ENCODE measurements at places on chromosomes 3 and 15.

- no peak for DNase-seq
These were observed 21.4 kb downstream of the TAMM41 start for GRCh38 chr3:11825301-11825700.

GRCh38 chr3:57948080-57948671 lies 60.0 kb upstream of the FLNB start:
- peak; percentile 55 for DNase-seq

DNA sequence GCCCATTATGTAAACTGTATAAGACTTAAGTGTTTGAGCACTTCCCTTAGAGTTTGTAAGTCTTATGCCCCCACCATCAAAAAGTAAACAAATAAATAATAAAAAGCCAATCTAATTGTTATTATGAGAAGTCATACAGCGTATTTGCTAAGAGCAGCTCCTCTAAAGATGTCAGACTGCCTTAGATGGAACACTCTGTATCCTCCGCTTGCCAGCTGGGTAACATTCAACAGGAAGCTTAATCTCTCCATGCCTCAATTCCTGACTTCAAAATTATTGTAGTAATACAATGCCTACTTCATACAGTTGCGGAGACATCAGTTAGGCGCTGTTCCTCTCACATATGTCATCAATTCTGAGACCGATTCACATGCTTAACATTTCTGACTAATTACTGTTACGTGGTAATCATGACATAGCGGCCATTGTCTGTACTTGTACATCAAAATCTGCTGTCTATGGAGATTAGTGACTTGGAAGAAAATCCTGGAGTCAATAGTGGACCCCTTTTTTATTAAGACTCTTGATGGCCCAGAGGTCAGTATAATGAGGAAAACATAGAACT lies 417.7 kb downstream of the LPP start:
- DNase-seq: no peak

GRCh38 chr3:188916934-188917401 lies 254.8 kb upstream of the TPRG1 start:
- no peak for DNase-seq

- DNase-seq: no peak
These were observed 26.4 kb downstream of the STOML1 start for GRCh38 chr15:73965758-73966113.

DNA sequence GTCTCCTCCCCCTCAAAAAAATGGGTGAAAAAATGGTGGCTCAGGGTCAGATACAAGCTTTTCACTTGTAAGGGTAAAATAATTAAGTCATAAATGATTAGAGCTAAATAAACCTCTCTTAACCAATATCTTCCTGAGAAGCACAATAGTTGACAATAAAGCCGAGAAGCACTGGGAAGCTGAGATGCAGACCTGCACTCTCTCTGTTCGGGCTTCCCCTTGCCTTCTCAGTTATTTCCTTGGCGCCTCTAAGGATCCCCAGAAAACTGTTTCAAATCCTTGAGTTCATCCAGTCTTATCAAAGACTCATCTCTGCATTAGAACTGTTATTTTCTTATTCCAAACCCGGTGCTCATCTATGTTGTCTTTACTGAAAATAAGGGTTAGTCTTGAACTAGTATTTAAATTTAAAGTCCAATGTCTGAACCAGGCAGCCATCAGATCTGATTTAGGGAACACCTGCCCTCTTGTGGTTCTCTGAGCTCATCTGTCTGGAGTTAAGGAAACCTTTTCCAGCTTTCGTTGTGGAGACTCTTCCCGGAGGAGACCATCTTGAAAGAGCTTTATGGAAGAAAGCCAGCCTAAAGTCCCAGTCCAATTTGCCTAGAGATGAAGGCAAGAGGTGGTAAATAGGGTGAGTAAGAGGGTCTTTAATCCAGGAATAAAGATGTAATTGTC lies 256.4 kb upstream of the MCTP2 start:
- DNase-seq: peak; percentile 67

DNA sequence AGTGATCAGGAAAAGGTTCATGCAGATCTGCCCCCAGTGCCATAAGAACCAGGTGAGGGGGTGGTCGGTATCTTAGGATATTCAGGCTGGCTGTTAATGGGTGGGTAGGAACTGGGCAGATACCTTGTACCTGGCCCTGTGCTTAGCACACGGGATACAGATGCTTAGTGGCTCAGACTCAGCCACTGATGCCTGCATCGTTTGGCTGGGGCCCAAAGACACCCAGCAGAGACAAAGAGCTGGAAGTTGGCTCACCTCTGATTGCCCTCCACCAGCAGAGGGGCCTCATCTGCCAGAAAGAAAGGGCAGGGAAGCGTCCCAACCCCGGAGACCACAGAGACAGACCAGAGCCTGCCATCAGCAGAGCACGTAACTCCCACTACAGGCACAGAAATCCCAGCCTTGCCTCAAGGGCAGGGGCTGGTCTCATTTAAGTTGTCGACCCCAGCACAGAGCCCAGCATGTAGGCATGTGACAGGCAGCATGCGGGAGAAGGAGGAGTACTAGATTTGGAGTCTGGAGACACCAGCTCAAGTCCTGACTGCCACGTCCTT lies 64.1 kb upstream of the SLC6A1 start:
- DNase-seq: no peak

DNA sequence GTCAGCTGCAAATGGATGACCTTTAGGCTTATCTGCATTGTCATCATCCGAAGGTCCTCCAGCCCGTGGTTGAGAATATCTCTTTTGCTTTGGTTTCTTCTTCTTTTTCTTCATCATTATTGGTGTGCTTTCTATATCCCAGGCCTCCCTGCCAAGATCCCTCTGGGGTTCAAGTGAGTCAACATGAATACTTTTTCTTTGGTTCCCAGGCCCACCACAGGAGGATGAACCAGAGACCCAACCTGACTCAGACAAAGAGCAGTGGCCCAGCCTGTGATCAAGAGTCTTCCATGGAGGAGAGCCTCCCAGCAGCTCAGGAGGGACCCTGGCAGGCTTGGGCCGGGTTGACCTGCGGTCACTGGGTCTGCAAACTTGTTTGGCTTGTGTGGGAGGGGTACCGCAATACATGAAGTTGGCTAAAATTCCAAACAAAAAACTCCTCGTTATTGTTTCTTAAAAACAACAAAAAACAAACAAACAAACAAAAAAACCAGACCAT lies 104.2 kb downstream of the MAP4 start:
- no peak for DNase-seq

GRCh38 chr15:60865507-60865906 lies 363.6 kb downstream of the RORA start:
- DNase-seq: no peak

DNA sequence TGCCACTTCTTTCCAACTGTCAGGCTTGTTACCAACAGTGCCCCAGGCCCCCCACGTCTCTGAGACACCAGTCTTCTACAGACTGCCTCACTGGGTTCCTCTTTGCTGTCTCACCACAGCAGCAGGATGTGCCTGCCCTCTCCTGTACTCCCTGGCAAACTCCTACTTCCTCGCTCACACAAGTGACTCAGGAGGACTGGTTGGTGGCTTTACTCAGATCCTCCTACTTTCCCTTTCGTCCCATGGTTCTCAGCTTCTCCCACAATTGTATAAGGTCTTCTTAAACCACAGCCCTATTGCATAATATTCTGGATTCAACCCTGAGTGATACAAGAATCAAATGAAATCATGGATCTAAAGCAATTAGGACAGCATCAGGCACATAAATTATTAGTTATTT lies 246.6 kb upstream of the PROK2 start:
- no peak for DNase-seq

DNA sequence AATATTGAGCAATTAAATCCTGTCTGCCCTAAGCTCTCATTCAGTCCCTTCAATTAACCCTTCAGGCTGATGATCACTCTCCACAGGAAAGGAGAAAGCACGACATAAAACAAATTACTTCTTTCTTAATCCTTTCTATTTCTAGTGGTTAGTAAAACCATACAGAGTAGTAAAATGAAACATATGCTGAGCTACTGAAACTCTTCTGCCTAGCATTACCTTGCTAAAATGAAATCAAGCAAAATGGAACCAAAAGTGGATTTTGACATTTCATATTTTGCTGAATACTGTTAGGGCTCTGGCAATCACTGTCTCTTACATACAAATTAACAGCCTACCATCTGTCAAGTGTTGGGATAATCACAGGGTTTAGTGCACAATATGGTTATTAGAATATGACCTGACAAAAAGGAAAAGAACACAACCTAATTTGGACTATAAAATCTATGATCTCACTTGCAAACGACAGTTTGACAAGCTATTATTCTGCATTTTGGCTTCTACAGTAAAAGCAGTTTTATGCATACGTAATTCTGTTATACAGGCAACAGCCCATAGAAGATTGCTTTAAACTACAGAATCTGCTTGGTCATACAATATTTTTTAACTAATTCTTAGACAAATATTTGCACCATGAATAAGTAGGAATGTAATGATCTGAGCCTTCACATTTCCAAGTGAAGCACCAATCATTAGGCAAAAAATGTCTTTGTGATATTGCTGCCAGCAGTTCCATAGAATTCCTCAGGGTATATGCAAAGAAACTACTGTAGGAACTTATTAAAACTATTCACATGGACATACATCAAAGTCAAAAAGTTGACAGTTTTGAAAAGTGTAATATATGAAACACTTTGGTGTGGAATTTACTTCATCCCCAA lies 105.0 kb downstream of the FHIT start:
- peak; percentile 65 for DNase-seq

DNA sequence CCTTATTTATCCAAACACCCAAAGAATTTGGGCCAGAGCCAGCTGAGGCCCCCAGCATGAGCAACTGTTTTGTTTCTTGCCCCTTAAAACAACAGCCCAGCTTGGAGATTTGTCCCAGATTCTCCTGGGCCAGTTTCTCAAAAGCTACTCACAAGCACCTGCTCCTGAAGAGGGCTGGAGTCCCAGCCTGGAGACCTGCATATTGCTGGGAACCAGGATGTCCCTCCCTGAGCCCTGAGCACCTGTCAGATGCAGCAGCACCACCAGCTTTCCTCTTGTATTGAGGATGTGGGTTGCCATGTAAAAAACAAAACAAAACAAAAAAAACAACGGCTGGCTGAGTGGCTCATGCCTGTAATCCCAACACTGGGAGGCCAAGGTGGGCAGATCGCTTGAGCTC lies 7.0 kb upstream of the RFT1 start:
- DNase-seq: no peak

GRCh38 chr3:126582311-126582710 lies 23.6 kb upstream of the C3orf22 start:
- peak; percentile 82 for DNase-seq

GRCh38 chr3:88137836-88138235 lies 11.9 kb upstream of the C3orf38 start:
- DNase-seq: no peak

DNA sequence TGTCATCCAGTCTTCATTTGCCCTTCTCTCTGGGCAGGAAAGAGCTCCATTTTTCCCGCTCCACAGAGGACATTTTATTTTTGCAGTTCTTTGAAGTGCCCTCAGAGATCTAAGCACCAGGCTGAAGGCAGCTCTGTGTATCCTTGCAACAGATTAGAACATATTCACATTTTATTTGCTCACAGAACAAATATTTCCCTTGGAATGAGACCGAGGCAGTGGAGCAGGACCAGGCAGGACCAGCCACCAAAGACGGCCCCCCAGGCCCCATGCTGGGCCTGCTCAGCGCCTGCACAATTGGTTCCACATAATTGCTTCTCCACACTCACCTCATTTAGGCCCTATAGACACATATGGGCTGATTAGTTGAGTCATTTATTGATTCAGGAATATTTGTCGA lies 15.7 kb upstream of the ETV5 start:
- DNase-seq: no peak

- no peak for DNase-seq
These were observed 467.3 kb downstream of the SHQ1 start for GRCh38 chr3:72380711-72381493.

DNA sequence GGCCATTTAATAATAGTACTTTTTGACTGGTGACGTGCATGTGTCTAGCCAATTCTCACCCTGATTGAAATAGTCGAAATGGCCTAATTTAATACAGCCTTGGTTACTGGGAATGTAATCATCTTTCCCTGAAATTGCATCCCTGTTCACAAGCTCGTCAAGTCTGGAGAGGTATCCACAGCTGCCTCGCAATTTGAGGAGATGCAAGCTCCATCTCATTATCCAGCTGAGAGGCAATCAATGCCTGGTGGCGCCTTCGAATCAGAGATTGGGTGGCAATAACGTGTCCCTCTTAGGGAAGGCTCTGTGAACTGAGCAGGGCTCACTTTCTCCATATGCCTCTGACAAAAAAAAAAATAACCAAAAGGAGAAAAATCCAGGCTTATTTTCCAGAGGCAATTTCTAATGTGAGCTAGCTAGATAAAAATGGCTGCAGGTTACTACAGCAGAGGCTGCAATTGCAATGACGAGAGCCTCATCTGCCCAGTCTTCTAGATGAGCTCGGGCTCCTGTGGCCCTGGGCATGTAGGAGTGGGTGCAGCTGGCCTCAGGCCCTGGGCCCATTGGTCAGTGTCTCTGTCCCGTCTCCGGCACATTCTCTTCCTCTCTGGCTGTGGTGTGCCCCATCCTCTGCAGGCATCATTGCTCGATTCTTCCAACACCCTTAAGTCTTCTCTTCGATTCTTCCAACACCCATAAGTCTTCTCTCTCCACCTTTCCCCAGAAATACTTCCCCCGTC lies 487.5 kb downstream of the GABRG3 start:
- no peak for DNase-seq

GRCh38 chr15:35557544-35557943 lies 11.6 kb upstream of the DPH6 start:
- DNase-seq: no peak

DNA sequence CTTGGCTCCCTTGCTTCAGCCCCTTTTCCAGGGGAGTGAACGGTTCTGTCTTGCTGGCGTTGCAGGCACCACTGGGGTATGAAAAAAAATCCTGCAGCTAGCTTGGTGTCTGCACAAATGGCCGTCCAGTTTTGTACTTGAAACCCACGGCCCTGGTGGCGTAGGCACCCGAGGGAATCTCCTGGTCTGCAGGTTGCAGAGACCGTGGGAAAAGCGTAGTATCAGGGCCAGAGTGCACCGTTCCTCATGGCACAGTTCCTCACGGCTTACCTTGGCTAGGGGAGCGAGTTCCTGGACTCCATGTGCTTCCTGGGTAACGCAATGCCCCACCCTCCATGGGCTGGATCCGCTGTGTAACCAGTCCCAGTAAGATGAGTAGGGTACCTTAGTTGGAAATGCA lies 214.9 kb downstream of the UBE2E2 start:
- no peak for DNase-seq

GRCh38 chr15:93831641-93832040 lies 399.7 kb upstream of the MCTP2 start:
- no peak for DNase-seq

GRCh38 chr3:72418244-72418643 lies 430.0 kb downstream of the SHQ1 start:
- no peak for DNase-seq

DNA sequence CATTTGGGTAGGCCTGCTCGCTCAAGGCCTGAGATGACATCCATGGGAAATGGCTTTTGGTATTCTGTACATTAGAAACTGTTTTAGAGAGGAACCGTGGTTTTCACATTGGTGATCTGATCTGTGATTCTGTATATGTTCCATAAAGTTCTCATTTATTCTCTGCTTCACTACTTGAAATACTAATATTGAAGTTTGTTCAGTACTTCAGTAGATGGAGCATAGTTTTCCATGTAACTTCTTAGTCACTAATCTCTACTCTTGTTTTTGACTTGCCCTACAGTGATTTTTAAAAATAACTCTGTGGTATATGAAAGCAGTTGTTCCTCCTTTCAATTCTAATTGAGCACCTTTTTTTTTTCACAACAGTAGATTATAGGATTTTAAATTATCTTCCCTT lies 66.5 kb downstream of the MBNL1 start:
- no peak for DNase-seq

- no peak for DNase-seq
These were observed 57.6 kb upstream of the BBX start for GRCh38 chr3:107465064-107465631.

Measured in NCI-H82 (cell line).